ENCODE measurements at places on chromosomes 4 and X.

- DNase-seq: no peak
Measured at GRCh38 chr4:20264688-20265087, 13.0 kb downstream of the SLIT2 start.

DNA sequence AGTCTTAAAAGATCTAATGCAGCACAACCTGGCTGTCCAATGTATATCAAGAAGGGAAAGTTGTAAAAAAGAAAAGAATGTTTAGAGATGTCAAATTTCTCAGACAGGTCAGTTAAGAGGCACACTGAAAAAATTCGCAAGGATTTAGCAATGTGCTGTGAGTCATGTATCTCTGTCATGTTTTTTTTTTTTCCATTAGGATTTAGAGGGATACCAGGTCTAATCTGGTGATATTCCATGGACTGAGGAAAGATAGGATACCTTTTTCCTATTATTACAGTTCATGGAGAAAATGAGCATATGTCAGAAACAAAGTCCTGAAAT, 815.4 kb upstream of the PCDH10 start:
- DNase-seq: no peak

DNA sequence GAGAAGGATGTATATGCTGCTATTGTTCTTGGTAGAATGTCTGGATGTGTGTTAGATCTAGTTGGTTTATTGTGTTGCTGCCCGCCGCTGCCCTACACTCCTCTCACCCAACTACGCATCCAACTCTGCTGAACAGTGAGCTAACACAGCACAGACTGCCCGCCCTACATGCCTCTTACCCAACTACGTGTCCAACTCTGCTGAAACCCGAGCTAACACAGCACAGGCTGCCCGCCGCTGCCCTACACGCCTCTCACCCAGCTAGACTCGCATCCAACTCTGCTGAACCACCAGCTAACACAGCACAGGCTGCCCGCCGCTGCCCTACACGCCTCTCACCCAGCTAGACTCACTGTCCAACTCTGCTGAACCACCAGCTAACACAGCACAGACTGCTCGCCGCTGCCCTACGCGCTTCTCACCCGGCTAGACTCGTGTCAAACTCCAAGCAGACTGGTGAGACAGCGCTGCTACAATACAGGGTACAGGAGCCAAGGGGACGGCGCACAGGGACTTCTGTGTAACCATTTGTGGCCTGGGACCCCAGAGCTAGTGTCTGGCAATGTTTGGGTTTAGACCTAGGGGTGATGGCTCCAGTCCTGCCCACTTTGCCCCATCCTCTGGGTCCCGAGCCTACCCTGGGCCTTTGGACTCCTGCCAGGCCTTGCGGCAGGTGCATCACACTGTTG, 11.6 kb upstream of the CTBP1 start:
- no peak for DNase-seq

DNA sequence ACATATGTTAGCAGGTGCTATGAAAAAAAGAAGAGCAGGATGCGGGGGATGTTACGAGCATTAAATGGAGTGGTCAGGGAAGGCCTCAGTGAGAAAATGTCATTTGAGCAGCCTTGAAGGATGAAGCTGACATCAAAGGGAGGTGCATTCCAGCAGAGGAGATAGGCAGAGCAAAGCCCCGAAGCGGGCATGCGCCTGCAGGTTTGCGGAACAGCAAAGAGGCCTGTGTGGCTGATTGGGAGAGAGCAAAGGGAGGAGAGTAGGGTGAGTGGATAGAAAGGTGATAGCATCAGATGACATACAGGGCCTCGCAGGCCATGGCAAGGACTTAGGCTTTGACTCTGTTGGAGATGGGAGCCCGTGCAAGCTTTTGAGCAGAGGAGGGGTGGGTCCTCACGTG, 95.4 kb upstream of the GPR50 start:
- no peak for DNase-seq

DNA sequence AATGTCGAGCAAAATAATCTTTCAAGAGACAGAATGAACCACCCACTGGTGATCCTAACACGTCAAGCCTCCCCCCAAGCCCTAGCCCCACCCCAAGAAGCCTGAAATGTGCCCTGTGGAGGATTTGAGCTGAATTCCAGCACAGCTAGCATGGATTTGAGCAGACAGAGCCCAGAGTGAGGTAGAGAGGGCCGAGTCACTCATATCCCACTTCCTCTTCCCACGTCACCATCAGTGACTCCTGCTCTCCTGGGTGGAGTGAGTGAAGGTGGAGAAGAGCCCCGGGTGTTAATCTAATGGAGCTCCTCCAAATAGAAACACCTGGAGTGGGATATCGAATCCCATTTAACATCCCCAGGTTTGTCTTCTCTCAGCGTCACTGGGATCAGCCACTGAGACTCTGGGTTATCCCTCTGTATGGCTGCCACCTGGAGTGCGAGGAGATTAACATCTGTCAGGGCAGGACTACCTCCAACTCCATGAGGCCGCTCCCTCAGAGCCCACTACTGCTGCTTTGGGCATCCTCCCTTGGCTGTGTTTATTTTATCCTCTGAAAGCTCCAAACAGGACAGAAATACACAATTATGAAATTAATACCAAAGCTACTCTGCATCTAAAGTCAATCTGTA, 136.6 kb downstream of the NWD2 start:
- no peak for DNase-seq

- DNase-seq: no peak
Measured at GRCh38 chr4:29549342-29549741, 1170.8 kb upstream of the PCDH7 start.

DNA sequence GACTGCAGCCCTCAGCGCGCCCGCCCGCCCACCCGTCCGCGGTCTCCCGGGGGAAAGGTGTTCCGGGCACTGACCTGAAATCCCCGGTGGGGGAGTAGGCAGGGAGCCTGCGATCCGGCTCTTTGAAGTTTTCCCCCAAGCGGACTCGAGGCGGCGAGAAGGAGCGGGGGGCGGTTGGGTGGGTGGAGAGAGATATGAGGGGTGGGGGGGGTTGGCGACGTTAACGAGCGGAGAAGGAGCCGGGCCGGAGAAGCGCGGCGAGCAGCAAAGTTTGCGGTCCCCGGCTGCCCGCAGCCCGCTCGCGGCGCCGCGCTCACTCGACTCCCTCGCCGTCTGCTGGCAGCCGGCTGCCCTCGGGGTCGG, 636 bp downstream of the BCOR start:
- peak; percentile 31 for DNase-seq

- DNase-seq: no peak
Measured at GRCh38 chrX:68669094-68669860, 21.8 kb downstream of the STARD8 start.

DNA sequence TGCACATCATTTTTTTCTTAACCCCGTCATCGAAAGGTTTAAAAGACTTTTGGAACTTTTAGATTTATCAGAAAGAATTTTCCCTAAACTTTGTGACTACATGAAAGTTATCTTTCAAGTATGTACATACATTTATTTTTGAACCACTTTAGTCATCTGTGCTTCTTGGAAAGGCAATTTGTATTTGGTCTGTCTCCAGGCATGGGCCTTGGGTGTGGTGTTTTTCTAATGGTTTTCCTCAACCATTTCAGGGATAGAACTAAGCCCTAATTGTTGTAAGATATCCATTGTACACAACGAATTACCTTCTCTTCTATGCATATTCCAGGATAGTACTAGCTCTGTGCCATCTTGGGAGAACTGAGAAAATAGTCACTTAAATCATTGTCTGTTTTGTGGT, 191.5 kb upstream of the RPL34 start:
- no peak for DNase-seq

- no peak for DNase-seq
Measured at GRCh38 chr4:77188498-77189220, 31.7 kb downstream of the CCNG2 start.

DNA sequence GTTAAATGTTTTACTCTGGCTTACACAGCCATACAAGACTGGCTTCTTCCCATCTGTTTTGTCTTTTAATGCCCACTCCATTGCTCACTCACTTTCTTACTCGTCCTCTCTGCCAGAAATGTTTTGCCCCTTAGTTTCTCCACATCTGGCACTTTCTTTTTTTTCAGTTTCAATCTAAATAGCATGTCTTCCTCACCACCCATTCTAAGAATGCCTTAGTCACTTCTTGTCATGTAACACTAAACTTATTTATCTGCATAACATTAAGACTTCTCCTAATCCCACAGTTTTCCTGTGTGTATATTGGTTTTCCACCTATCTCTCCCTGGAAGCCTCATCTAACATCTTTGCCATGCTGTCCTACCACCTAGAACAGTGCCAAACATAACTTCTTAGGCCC, 119.3 kb downstream of the ADAMTS3 start:
- DNase-seq: no peak

- no peak for DNase-seq
Measured at GRCh38 chr4:145773581-145774234, 93.8 kb downstream of the C4orf51 start.

DNA sequence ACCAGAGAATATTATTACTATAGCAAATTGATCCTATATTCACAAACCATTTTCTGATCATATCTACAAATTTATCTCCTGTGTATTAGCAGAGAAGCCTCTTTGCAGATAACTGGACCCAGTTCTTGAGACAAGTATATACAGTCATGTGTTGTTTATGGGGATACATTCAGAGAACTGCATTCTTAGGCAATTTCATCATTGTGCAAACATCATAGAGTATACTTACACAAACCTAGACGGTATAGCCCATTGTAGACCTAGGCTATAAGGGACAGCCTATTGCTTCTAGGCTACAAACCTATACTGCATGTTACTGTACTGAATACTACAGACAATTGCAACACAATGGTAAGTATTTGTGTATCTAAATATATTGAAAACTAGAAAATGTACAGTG, 152.5 kb upstream of the SPANXN4 start:
- DNase-seq: no peak

- peak; percentile 17 for DNase-seq
Measured at GRCh38 chrX:140733766-140734342, 24.3 kb downstream of the LINC00632 start.

- DNase-seq: no peak
Measured at GRCh38 chr4:55925241-55925640, 23.5 kb upstream of the CEP135 start.

DNA sequence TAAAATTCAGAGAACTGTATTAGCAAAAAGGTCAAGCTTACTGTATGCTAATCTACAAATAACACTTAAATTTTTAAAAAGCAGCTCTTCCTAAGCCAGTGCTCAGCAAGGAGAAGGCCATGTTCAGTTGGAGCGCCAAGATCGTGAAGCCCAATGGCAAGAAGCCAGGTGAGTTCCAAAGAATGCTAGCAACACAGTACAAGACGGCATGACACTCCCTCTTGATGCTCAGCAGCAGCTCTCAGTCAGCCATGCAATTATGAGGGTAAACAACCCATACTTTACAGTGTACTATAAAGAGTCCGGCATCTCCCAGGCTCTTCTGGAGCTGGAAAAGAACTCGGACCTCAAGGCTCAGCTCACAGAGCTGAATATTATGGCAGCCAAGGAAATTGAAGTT, 34.9 kb downstream of the STX18 start:
- no peak for DNase-seq

DNA sequence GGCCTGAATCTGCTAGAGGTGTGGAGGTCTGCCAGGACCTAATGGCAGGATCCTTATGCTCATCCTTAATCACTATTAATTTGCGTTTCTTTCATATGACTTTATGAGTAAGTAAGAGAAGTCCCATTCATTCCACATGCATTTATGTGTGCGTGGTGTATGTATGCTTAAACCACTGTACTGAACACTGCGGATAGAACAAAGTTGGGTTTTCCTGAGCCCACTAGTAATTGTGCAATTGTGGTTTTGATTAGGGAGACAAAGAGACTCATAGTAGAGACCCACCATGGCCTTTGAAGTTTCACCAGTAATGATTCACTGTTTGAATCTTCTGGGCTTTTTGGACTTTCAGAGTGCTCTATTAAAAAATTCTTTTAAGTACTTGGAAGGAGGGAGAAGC, 498.5 kb upstream of the DIPK2B start:
- DNase-seq: no peak

- DNase-seq: no peak
Measured at GRCh38 chr4:64582492-64582891, 173.2 kb upstream of the TECRL start.

GRCh38 chr4:133584714-133585113, 435.6 kb downstream of the PCDH10 start:
- DNase-seq: no peak

- peak; percentile 71 for DNase-seq
Measured at GRCh38 chr4:143336781-143337599, at the start of gene GAB1. TSS of gene GAB1 (plus strand) at chr4:143336876. CDS start at chr4:143337189, 313 bp downstream.

DNA sequence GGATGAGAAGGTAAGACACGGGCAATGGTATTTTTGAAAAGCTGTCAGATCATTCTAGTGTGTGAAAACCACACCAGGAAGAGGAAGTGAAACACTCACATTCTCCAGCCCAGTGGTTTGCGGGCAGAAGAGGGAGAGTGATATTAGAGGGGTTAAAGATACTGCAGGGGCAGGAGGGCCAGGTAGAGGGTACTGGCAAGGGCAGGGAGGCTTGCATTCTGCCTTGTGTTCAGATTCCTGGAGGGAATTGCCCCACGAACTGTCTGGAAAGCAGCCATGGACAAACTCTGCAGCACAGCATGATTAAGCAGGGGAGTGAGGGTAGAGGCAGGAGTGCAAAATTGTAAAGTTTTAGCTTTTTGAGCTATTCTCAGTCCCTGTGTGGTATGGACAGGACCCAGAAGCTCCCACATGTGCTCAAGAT, 30.9 kb downstream of the NIPAL1 start:
- DNase-seq: no peak

DNA sequence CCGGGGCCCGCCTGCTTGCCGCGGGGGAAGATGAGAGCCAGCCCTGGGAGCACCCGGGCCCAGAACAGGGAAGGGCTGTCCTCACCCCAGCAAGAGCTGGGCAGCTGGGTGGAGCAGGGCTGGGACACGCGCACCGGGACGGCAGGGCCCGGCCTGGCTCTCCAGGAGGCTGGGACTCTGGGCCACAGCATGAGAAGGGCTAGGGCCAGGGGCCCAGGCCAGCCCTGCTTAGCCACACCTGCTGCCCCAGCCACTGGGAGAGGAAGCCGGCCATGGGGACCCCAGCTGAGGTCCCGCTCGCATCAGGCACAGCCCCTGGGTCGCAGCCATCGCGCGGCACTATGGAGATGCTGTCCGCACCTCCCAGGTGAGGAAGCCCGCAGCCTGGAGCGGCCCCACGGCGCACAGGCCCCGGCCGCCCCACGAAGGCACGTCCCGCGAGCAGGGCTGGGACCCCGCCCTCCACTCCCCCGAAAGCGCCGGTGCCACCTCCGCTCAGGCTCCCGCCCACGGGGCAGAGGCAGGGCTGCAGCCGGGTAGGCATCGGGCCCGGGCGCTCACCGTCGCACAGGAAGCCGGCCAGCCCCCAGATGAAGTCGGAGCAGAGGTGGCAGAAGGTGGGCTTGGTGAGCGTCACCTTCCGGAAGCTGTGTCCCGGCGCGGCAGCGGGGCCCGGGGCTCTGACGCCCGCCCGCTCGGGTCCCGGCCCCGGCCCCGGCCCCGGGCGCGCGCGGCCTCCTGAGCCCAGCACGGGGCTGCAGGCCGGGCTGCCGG, 531 bp downstream of the DGKQ start:
- no peak for DNase-seq

GRCh38 chrX:108397627-108398391, 40.4 kb downstream of the COL4A6 start:
- DNase-seq: no peak

DNA sequence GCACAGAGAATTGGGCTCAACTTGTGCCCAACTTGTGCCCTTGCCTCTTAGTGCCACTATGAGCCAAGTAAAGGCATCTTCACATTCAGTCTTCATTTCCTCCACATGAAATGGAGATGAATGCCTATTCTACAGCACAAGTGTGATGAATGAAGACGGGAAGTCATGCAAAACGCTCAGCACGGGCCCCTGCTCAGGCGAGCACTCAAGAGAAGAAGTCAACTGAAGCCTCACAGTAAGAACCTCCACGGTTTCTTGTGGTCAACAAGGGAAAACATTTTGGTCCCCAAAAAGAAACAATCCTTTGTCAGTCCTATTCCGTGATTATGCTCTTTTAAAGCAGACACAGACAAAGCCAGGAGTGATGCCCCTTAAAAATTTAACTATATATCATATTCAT, 87.0 kb downstream of the IRF2 start:
- DNase-seq: no peak
